ENCODE measurements at places on chromosomes 2 and 18.

- no peaks in the 10 kb centered on the region for H3K4me1 ChIP-seq
- no peak overlapping the region for H3K4me3 ChIP-seq
- H3K27me3 ChIP-seq: peaks cover 4% of the 10 kb centered on the region
- DNase-seq: no peak
These were observed 23.2 kb downstream of the ASB1 start for GRCh38 chr2:238449909-238450417.

DNA sequence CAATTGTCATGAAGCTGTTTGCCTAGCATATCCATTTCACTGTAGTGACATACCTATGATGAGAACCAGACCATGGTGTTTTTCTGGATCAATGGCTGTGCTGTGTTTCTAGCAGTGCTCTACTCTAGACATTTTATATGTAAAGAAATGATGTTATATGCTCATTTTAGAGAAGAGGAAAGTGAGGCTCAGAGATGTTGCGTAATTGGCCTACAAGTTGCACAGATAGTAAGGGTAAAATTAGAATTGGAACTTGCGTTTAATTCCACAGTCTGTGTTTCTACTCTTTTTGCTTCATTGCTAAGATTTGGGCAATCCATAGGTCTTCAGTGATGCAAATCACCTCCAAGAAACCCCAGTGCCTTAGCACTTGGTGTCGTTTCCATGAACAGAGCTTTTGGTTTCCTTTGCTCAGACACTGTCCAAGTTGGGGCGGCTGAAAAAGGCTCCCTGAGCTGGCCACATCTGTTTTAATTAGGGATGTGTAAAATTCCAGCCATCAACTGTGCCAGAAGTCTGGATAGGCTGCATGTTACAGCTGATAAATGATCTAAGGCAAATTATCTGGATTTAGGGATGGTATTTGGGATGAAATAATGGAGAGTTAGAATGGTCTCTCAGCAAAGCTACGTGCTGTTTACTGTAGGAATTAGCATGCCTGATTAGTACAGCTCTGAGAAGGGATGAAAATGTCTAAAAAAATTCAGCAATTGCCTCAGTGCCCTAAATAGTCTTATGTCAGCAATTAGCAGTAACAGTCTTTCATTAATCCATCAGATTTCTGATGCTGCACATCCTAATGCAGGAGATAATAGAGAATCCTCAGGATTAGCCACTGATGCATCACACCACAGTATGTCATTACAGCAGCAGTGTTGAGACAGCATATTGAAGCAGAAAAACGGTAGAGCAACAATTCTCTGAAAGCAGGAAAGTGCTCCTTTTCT, 65.3 kb downstream of the PTPRM start:
- H3K27ac ChIP-seq: no peak overlapping the region
- peaks cover 39% of the 10 kb centered on the region for H3K4me1 ChIP-seq

DNA sequence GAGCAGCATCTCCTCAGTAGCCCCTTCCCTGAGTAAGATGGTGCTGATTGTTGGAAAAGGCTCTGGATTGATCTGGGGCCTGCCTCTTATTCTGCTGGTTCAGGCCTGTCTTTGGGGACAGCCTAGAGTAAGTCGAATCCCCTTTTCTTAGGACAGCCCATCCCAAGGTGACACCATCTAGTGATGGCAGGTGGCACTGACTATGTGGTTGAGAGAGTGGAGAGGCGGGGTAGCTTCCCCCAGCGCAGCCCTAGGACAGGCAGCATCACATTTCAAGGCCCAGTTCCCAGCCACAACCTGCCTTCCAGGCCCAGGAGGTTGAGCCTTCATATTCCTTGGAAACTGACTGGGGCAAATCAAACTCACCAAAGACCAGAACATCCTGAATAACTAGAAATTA, 69.1 kb upstream of the B3GNT7 start:
- peaks cover 11% of the 10 kb centered on the region for H3K36me3 ChIP-seq
- H3K4me1 ChIP-seq: peaks cover 2% of the 10 kb centered on the region
- no peak for DNase-seq

- no peaks in the 10 kb centered on the region for H3K36me3 ChIP-seq
- H3K27me3 ChIP-seq: no peaks in the 10 kb centered on the region
- no peak overlapping the region for H3K27ac ChIP-seq
- H3K4me3 ChIP-seq: no peak overlapping the region
- H3K4me1 ChIP-seq: no peaks in the 10 kb centered on the region
- DNase-seq: no peak
These were observed 168.7 kb downstream of the TMEM247 start for GRCh38 chr2:46647766-46648742.

DNA sequence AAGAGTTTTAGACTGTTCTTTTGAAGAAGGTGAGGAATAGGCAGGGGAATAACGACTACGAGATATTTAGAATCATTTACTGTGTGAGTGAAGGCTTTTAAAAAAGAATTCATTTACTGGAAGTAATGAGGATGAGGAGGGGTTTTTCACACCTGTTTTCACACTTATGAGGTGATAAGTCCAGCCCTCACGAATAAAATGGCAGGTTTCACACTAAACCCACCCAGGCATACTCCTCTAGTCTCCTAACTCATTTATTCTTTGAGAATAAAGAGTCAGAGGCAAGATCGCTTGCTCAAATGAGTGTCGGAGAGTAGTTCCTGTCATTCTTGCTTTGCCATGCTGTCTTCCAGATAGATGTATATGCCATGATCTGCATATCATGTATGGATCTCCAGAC, 79.0 kb upstream of the ZEB2 start:
- H3K27me3 ChIP-seq: no peaks in the 10 kb centered on the region
- no peaks in the 10 kb centered on the region for H3K36me3 ChIP-seq
- DNase-seq: no peak

DNA sequence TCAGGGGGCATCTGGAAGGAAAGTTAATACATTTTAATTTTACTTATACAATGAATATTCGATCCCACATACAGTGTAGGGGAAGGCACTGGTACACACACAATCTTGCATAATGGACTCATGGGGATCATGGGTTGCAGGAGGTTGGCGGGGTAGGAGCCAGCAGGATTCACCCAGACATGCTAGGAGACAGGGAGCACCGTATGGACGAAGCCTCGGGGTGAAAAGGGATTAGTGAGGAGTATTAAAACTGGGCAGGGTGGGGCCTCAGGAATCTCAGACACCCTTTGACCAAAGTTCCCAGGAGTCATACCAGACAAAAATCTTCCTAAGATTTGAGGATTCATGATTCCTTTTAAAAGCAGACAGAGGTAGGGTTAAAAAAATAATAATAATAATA, 140.8 kb downstream of the BCL11A start:
- H3K27me3 ChIP-seq: peaks cover 8% of the 10 kb centered on the region
- H3K27ac ChIP-seq: no peak overlapping the region
- peaks cover 2% of the 10 kb centered on the region for H3K4me1 ChIP-seq
- no peak overlapping the region for H3K4me3 ChIP-seq
- no peak for DNase-seq

DNA sequence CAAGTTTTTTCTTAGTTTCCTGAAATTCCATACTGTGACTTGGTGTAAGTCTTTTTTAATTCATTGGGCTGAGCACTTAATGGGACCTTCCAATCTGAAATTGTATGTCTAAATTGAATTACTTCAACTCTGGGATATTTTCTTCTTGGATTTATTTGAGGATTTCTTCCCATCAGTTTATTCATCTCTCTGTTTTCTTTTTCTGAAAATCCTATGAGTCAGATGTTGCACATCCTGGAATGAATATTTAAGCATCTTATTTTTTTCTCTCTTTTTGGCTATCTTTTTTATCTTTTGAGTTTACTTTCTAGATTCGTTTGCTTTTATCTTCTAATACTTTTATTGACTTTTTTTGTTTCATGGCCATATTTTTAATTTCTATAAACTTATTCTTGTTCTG, 55.4 kb upstream of the ACYP2 start:
- no peaks in the 10 kb centered on the region for H3K4me1 ChIP-seq
- no peak for DNase-seq
- H3K36me3 ChIP-seq: peaks cover 10% of the 10 kb centered on the region
- no peak overlapping the region for H3K4me3 ChIP-seq
- no peak overlapping the region for H3K27ac ChIP-seq

DNA sequence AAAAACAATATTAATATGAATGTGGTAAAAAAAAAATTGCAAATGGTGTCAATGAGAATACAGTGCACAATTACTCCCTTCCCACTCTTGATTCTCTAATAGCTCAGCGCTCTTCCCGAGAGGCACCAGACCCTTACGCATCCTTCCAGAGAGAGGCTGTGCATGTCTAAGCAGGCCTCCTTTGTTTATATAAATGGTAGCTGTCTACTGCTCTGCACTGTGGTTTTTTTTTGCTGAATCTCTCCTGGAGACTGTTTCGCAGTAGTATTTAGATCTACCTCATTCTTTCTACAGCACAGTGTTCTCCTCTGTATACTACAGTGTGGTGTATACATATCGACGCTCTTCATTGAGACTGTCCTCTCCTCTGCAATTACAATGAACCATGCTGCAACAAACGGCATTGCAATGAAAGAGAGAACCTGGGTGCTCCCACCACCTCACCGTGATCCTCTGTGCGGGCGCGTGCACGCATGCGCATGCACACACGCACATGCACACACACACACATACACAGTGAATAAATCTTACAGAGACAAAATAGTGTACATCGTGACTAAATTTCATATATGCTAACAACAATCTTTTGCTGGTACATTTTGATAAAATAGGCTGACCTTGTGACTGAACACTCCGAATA, 19.4 kb downstream of the SEPTIN10 start:
- no peak overlapping the region for H3K4me3 ChIP-seq
- H3K4me1 ChIP-seq: no peaks in the 10 kb centered on the region
- no peak overlapping the region for H3K27ac ChIP-seq
- H3K27me3 ChIP-seq: no peaks in the 10 kb centered on the region
- no peaks in the 10 kb centered on the region for H3K36me3 ChIP-seq

DNA sequence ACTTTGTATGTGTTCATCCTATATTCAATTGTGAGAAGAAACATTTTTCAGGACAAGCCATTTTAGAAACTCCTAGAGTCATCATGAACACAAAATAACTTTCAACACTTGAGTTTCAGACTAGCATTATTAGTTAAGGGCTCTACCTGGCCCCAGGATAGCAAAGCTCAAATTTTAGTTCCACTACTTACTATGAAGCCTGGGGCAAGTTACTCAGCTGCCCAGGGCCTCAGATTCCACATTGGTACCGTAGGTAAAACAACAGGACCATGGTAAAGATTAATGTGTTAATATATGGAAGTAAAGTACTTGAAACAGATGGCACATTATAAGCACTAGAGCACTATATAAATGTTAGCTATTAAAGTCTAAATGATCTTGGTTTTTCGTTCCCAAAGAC, 19.4 kb downstream of the MPPE1 start:
- DNase-seq: no peak
- H3K4me1 ChIP-seq: peaks cover 13% of the 10 kb centered on the region
- H3K36me3 ChIP-seq: peaks cover 18% of the 10 kb centered on the region
- H3K4me3 ChIP-seq: no peak overlapping the region

- H3K27ac ChIP-seq: no peak overlapping the region
These were observed 158.2 kb upstream of the CCDC150 start for GRCh38 chr2:196481324-196481697.

DNA sequence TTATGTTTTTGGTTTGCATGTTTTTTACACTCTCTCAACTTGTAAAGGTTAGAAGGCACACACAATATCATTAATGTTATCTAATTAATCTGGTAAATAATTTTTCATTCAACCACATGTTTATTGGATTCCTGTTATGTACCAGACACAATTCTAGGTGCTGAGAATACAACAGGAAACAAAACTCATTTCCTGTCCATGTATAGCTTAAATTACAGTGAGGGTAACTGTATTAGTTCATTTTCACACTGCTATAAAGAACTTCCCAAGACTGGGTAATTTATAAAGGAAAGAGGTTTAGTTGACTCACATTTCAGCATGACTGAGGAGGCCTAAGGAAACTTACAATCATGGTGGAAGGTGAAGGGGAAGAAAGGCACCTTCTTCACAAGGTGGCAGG, 270.5 kb downstream of the TRIB2 start:
- peaks cover 5% of the 10 kb centered on the region for H3K4me1 ChIP-seq
- H3K36me3 ChIP-seq: no peaks in the 10 kb centered on the region
- H3K4me3 ChIP-seq: no peak overlapping the region
- H3K27ac ChIP-seq: peak overlapping the region; percentile 28

DNA sequence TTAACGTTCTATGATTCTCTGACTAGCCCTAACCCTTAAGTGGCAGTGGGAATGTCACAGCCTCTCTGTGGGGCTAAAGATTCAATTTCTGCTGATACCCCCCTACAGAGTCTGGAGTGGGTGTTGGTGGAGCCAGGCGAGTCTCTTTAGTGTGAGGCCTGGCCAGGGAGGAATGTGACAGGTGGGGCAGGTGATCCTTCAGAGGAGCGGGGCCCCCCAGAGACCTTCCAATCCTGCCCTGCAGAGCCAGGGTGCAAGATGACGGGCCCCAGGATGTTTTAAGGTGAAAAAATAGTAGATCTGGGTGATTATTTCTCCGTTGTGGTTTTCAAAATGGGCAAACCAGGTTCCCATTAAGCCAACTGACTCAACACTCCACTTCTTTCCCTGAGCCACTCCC, 28.2 kb upstream of the DNMT3A start:
- H3K27ac ChIP-seq: no peak overlapping the region
- no peaks in the 10 kb centered on the region for H3K4me1 ChIP-seq
- H3K27me3 ChIP-seq: peaks cover 13% of the 10 kb centered on the region
- H3K36me3 ChIP-seq: no peaks in the 10 kb centered on the region

DNA sequence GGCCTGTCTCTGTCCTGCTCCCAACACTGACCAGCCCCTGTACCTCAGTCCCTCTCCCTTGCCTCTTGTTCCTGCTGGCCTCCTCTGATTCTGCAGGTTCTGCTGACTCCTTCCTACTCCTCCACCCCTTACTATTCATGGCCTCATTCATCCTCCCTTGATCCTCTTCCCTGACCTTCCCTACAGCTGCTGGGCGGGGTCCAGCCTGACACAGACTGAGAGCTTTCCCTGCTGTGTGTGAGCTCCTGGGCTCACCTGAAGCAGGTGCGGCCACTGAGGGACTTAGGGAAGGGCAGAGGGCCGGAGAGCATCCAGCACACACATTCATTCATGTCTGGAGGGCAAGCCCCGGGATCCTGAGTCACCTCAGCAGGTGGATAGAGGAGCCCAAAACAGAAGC, 185.6 kb downstream of the CTIF start:
- no peak for DNase-seq
- no peak overlapping the region for H3K27ac ChIP-seq
- H3K4me3 ChIP-seq: no peak overlapping the region
- peaks cover 8% of the 10 kb centered on the region for H3K27me3 ChIP-seq
- peaks cover 14% of the 10 kb centered on the region for H3K4me1 ChIP-seq

DNA sequence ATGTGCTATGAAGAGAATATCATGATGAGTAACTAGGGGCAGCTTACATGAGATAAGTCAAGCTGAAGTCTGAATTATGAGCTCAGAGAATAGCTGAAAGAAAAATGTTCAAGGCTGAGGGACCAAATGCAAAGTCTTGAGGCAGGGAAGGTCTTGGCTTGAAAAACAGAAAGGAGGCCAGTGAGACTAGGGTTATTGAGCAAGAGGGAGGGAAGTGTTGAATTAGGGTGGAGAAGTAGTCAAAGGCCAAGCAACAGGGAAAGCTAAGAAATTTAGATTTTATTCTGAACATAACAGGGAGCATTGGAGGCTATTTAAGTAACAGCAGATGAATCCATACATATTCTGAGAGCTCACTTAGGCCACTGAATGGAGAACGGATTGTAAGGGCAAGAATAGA, 11.4 kb upstream of the ALMS1 start:
- H3K27ac ChIP-seq: no peak overlapping the region
- H3K4me1 ChIP-seq: no peaks in the 10 kb centered on the region
- no peak for DNase-seq
- no peaks in the 10 kb centered on the region for H3K36me3 ChIP-seq
- no peak overlapping the region for H3K4me3 ChIP-seq

- H3K36me3 ChIP-seq: no peaks in the 10 kb centered on the region
- peak overlapping the region; percentile 31 for H3K27ac ChIP-seq
- peaks cover 3% of the 10 kb centered on the region for H3K27me3 ChIP-seq
- peaks cover 15% of the 10 kb centered on the region for H3K4me1 ChIP-seq
- no peak for DNase-seq
- no peak overlapping the region for H3K4me3 ChIP-seq
These were observed 106.9 kb downstream of the HDAC4 start for GRCh38 chr2:239293775-239294430.

Measured in endothelial cell (in vitro differentiated cells).